Activated B cell treated with CpG ODN at 0.5 μM for 24 hours (primary cell): ENCODE measurements at places on chromosomes 2 and 18.
A peak's percentile ranks its signal among the peaks of the same experiment; 100 is the strongest.

DNA sequence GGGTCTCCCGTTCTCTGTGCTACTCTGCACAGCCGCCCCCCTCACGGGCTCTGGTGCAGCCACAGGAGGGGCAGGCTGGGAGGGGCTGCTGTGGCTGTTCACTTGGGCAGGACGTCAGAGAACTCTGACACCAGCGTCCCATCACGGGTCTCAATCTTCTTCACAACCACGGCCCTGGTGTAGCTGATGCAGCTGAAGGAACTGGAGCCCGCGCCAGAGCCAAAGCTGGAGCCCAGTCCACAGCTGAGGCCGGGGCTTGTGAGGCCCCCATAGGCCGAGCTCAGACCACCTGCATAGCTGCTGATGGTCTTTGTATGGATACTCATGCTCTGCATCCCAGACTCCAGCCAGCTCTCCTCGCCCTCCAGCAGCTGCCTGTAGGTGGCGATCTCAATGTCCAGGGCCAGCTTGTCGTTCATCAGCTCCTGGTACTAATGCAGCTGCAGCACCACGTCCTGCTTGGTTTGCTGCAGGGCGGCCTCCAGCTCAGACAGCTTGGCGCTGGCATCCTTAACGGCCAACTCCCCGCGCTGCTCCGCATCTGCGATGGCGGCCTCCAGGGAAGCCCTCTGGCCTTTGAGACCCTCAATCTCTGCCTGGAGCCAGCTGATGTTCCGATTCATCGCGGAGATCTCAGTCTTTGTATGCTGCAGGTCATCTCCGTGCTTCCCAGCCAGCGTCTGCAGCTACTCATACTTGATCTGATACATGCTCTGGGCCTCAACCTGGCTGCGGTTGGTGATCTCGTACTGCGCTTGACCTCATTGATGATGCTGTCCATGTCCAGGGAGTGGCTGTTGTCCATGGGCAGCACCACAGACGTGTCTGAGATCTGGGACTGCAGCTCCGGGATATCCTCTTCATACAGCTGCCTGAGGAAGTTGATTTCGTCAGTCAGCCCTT, 7.4 kb upstream of the DUSP19 start:
- H3K4me1 ChIP-seq: no peaks in the 10 kb centered on the region
- no peak for DNase-seq
- H3K27ac ChIP-seq: no peak overlapping the region
- no peak overlapping the region for H3K4me3 ChIP-seq

GRCh38 chr2:71783215-71783614, 329.9 kb downstream of the DYSF start:
- H3K4me3 ChIP-seq: no peak overlapping the region
- H3K4me1 ChIP-seq: no peaks in the 10 kb centered on the region
- DNase-seq: no peak
- no peak overlapping the region for H3K27ac ChIP-seq

GRCh38 chr2:234751275-234751973, 200.4 kb upstream of the SH3BP4 start:
- H3K27me3 ChIP-seq: peaks cover 15% of the 10 kb centered on the region
- H3K4me3 ChIP-seq: no peak overlapping the region
- no peak overlapping the region for H3K27ac ChIP-seq
- H3K4me1 ChIP-seq: no peaks in the 10 kb centered on the region
- no peaks in the 10 kb centered on the region for H3K36me3 ChIP-seq
- DNase-seq: no peak

DNA sequence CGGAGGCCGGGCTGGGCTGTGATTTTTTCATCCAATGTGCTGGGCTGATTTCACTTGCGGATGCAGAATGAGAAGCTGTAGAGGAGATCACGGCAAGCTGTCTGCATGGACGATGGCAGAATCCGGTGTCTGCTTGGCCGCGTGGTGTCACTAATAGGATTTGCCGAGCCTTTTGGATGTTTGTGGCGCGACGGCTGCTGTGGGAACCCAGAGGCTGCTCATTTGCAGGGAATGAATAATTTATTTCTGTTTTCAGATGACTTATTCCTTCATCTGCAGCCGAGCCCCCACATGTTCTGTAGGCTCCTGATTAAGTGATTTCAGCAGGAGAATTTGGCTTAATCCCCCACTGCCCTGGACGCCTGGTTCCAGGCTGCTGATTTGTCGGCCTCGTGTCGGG, 62.6 kb downstream of the ODC1 start:
- H3K4me3 ChIP-seq: no peak overlapping the region
- DNase-seq: no peak
- H3K27ac ChIP-seq: no peak overlapping the region
- no peaks in the 10 kb centered on the region for H3K36me3 ChIP-seq
- no peaks in the 10 kb centered on the region for H3K27me3 ChIP-seq

GRCh38 chr2:156340377-156340776, 7.9 kb upstream of the NR4A2 start:
- H3K4me3 ChIP-seq: peak overlapping the region; percentile 92
- peaks cover 7% of the 10 kb centered on the region for H3K36me3 ChIP-seq
- H3K4me1 ChIP-seq: peaks cover 27% of the 10 kb centered on the region
- no peaks in the 10 kb centered on the region for H3K27me3 ChIP-seq

DNA sequence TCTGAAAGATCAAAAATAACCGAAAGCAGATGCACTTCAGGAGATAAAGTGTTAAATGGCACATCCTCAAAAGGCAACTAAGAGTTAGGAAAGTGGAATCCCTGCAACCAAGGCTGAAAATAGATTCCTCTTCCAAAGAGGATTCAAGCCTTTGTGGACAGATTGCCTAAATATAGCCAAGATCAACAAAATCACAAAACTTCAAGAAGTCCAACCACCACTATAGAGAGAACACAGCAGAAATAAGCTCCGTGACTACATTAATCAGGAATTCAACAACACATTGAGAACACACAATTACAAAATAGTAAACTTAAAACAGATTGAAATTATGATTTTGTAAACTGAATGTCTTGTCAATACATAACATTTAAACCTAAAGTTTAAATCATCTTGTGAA, 165.7 kb downstream of the LNPK start:
- H3K27me3 ChIP-seq: peaks cover 2% of the 10 kb centered on the region
- H3K36me3 ChIP-seq: no peaks in the 10 kb centered on the region
- no peak overlapping the region for H3K4me3 ChIP-seq
- no peaks in the 10 kb centered on the region for H3K4me1 ChIP-seq
- H3K27ac ChIP-seq: no peak overlapping the region
- DNase-seq: no peak

DNA sequence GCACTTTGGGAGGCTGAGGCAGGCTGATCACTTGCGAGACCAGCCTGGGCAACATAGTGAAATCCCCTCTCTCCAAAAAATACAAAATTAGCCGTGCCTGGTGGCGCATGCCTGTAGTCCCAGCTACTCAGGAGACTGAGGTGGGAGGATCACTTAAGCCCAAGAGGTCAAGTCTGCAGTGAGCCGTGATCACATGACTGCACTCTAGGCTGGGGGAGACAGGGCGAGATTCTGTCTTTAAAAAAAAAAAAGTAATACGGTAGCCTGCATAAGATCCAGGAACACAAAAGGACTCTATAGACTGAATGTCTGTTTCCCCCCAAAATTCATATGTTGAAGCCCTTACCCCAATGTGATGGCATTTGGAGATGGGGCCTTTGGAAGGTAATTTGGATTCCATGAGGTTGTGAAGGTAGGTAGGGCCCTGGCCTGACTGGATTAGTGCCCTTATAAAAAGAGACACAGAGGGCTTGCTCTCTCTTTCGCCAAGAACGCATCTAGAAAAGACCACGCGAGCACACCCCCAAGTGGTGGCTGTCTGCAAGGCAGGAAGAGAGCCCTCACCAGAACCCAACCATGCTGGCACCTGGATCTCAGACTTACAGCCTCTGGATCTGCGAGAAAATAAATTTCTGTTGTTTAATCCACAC, 17.0 kb downstream of the MBOAT2 start:
- peaks cover 19% of the 10 kb centered on the region for H3K4me1 ChIP-seq
- no peaks in the 10 kb centered on the region for H3K36me3 ChIP-seq
- H3K4me3 ChIP-seq: no peak overlapping the region
- no peak overlapping the region for H3K27ac ChIP-seq
- H3K27me3 ChIP-seq: peaks cover 3% of the 10 kb centered on the region

- H3K36me3 ChIP-seq: peaks cover 16% of the 10 kb centered on the region
- peak overlapping the region; percentile 11 for H3K4me3 ChIP-seq
- no peaks in the 10 kb centered on the region for H3K27me3 ChIP-seq
- no peak for DNase-seq
- peaks cover 88% of the 10 kb centered on the region for H3K4me1 ChIP-seq
Observed at GRCh38 chr2:126659562-126660467, 3.9 kb downstream of the GYPC start.

DNA sequence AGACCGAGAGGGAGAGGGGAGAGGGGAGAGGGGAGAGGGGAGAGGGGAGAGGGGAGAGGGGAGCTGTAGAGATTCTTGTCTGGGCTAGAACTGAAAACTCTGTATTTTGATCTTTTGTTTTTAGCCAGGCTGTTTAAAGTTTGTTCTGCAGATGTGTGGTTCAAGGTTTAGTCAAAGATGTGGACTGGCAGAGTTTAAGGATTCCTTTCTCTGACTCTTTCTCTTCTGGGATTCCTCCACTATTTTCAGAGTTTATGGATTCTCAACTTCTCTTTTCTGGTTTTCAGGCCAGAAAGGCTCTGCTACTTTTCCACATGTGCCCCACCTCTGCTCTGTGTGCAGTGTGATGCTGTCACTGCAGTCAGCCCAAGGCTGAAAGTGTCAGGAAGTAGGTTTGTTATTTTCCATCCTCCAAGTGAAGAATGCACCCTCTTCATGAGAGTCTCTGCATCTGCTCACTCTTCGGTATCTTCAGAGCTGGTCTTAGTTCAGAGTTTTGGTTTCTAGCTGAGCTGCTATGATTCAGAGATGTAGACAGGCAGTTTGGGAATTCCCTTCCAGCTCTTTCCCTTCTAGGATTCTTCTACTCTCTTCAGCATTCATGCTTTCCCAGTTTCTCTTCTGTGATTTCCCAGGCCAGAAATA, 130.9 kb upstream of the SMAD7 start:
- H3K4me3 ChIP-seq: no peak overlapping the region
- no peaks in the 10 kb centered on the region for H3K4me1 ChIP-seq
- no peak overlapping the region for H3K27ac ChIP-seq
- no peaks in the 10 kb centered on the region for H3K27me3 ChIP-seq
- DNase-seq: no peak

DNA sequence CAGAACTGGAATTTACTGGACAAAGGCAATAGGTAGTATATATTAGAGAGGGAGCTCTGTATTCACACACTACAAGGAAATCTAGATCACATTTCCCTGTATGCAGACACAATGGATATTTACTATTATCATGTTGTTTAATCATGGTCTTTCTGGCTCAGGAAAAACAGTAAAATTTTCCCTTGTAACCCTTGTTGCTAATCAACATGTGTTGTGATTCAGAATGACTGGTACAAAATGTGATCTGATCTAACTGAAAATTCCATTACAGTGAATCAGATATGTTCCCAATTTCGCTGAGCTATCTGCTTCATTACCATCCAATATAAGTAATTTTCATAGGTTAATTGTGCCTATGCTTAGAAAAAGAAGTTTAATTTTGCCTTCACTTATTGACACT, 1109.7 kb downstream of the LRP1B start:
- H3K27me3 ChIP-seq: no peaks in the 10 kb centered on the region
- no peaks in the 10 kb centered on the region for H3K4me1 ChIP-seq
- DNase-seq: no peak
- H3K4me3 ChIP-seq: no peak overlapping the region
- H3K27ac ChIP-seq: no peak overlapping the region

DNA sequence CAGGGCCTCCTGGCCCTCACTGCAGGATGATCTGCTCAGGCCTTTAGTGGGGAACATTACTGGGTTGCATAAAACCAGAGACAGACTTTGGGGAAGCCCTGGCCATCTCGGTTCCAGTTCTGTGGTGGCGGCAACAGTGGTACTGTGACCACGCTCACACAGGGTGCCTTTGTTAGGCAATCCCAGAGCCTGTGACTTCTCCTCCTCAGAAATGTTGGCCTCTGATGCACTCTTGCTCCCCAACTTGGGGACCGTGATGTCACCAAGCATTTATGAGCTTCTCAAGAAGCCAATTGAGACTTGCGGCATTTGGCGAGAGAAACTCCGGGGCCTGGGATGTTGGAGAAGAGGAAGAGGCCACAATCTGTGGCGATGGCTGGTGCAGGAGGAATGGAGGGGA, 80.9 kb upstream of the PKDCC start:
- H3K27ac ChIP-seq: no peak overlapping the region
- no peaks in the 10 kb centered on the region for H3K4me1 ChIP-seq
- no peaks in the 10 kb centered on the region for H3K36me3 ChIP-seq
- DNase-seq: no peak

- H3K27me3 ChIP-seq: peaks cover 23% of the 10 kb centered on the region
- no peaks in the 10 kb centered on the region for H3K36me3 ChIP-seq
- no peak for DNase-seq
- H3K4me1 ChIP-seq: no peaks in the 10 kb centered on the region
Observed at GRCh38 chr18:36350839-36351469, 53.4 kb downstream of the FHOD3 start.

GRCh38 chr18:24502667-24503523, 42.5 kb downstream of the HRH4 start:
- no peaks in the 10 kb centered on the region for H3K4me1 ChIP-seq
- H3K4me3 ChIP-seq: no peak overlapping the region
- H3K36me3 ChIP-seq: no peaks in the 10 kb centered on the region
- no peak for DNase-seq

DNA sequence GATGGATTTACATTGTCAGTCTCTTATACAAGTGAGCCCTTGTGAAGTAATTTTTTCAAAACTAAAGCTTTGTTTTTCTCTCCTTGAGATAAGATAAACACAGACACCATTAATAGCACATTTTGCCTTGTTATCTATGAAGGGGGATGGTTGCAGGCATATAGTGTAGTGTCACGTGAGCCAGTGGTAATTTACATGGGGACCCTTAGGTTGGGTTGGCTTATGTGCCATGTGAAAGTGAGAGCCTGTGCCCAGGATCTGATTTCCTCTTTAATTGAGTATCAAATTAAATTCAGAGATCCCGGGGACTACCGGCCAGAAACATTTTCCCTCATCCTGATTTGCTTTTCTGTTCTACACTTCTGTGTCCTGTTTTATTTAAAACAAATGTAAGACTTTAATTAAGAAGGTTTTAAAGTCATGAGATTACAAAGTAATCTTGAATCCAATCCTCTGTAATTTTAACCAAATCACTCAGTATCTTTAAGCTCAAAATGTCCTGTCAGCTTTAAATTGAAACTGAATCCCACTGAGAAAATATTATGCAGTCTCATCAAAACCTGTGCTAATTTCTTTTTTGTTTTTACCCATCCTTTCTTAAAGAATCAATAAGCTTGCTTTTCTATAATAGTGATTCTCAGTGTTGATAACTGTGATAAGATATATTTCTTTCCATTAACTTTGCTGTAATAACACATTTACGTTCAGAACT, 63.8 kb downstream of the PTPRM start:
- H3K36me3 ChIP-seq: no peaks in the 10 kb centered on the region
- H3K4me3 ChIP-seq: no peak overlapping the region
- DNase-seq: no peak
- no peaks in the 10 kb centered on the region for H3K4me1 ChIP-seq
- H3K27ac ChIP-seq: no peak overlapping the region
- no peaks in the 10 kb centered on the region for H3K27me3 ChIP-seq

GRCh38 chr2:84884449-84884848, 3.6 kb upstream of the TRABD2A start:
- no peak overlapping the region for H3K4me3 ChIP-seq
- H3K27me3 ChIP-seq: no peaks in the 10 kb centered on the region
- H3K27ac ChIP-seq: no peak overlapping the region
